ENCODE measurements at places on chromosomes 3 and 15. TPM values are rescaled to one million over a fixed set of nuclear protein-coding genes. Genes with fewer than 3 reads are reported as not detected.

Gene GABRA5
- total RNA-seq = 103 TPM

Gene GOLGA6L10
- total RNA-seq = 0.56 TPM

Gene CTDSPL
- 11.0 TPM for total RNA-seq

Gene TIGIT
- total RNA-seq = not detected

Gene ITGB5
- total RNA-seq = 410 TPM

Gene ANKUB1
- total RNA-seq = not detected

Gene SETD2
- 17.8 TPM for total RNA-seq

Data from A549 treated with DMSO at 1 μM for 4 hours (cell line).